Natural killer cell treated with Interleukin-12 subunit alpha and Interleukin-12 subunit beta and Interleukin-15 and Interleukin-18, amount 100 ng/mL, for 72 hours (primary cell): ENCODE measurements at places on chromosomes 1 and 21. TPM values are rescaled to one million over a fixed set of nuclear protein-coding genes. Genes with fewer than 3 reads are reported as not detected.

DNA sequence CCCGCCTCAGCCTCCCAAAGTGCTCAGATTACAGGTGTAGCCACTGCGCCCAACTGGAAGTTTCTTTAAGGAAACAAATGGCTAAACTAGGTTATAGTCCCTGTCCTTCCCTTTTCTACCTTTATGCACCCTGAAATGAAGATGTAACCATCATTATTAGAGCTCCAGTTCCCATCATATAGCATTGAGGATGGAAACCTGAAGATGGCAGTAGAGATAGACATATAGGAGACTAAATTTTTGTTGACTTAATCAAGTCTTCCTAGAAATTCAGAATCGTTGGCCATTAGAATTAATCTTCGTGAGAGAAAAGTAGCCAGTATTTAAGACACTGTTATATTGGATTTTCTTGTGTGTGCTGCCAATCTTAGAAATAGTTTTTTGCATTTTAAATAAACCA is 1016.3 kb upstream of the NCAM2 start:
- no peak for DNase-seq

The MIER1 gene
- total RNA-seq: 67.5 TPM

GRCh38 chr1:231806623-231807495 is 180.3 kb downstream of the DISC1 start:
- no peak for DNase-seq

- DNase-seq: no peak
Measured at GRCh38 chr1:153341431-153341934, 7.2 kb downstream of the PGLYRP4 start.

- DNase-seq: no peak
Measured at GRCh38 chr1:3672971-3673361, 20.6 kb downstream of the TP73 start.

- no peak for DNase-seq
Measured at GRCh38 chr21:18023157-18023556, 204.0 kb upstream of the C21orf91 start.

The KRTAP21-2 gene
- total RNA-seq: not detected

DNA sequence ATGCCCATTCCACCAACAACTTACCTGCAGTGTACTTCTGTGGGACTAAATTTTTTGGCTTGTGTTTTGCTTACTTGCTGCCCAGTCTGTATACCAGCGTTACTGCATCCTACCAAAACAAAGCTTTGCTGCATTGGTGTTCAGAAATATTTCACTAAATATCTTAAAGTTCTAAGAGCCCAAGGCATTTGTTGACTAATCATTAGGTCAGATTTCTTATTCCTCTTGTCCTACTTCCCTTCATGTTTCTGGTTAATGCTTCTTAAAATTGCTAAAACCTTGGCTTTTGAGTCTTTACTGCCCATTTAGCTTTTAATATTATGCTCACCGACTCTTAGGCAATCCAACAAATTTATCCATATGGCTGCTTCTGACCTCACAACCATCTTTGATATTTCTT is 161.8 kb downstream of the DPYD start:
- no peak for DNase-seq

DNA sequence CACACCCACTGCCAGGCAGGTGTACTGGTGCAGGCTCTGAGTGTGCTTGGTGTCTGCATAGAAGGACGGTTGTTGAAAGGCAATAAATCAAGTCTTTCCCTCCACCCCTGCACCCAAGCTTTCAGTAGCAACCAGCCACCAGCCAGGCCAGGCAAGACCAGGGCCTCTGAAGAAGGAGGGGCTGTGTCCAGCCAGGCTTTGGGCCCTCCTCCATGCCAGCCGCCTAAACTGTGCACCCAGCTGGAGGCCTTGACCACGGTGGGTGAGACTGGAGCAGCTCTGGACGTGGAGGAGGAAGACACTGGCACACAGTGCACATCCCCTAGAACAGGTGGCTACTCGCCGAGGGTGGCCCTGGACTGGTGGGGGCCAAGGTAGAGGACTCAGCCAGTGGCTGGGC is 4.9 kb downstream of the OLIG2 start:
- DNase-seq: no peak

DNA sequence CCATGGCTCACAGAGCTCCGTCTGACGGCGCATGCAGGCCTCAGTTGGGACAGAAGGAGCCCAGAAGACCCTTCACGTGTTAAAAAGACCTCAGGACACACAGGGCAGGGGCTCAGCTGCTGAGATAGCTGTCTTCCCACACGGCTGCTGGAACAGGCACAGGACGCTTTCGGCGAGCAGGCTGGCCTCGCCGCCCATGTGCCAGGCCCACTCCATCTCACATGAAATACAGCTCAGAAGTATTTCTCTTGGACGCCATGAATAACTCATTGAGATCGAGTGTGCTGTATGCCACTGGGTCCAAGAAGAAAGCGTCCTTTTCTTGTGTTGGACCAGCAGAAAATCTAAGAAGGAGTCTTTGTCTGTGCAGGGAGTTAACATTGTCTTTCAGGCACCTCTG is 69.6 kb downstream of the SIM2 start:
- DNase-seq: no peak

The S100A7 gene
- not detected for total RNA-seq
